Activated CD4-positive, alpha-beta T cell treated with anti-CD3 and anti-CD28 coated beads for 24 hours (primary cell): ENCODE measurements at places on chromosomes 5 and 9.

GRCh38 chr9:137128862-137129455 lies 10.0 kb upstream of the GRIN1 start:
- DNase-seq: no peak

DNA sequence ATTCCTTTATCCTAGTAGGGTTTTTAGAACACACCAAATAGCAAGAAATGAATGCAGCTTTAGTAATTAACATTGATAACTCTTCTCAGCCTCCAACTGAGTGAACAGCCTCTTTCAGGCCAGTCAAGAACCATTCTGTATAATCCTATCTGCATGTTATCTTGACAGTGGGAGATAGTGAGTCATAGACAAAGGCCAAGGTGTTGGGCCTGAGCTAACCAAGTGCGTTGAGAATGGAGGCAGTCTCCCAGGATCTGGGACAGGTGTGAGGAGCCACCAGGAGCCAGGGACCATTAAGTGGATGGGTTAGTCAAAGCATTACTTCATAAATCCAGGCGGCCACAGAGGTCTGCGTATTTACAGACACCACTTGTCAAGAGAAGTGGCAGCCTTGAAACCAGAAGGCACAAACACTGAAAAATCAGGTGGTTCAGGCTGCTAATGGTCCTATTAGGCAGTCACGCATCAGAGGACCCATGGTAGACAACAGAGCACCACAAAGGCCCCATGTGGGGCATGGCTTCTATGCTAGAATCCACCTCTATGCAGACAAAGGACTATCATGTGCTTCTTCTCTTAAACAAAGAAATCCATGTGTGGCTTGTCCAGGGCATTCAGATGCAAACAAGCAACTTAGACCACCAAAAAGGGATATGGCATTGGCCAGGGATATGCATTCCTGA lies 409.7 kb upstream of the PIK3R1 start:
- no peak for DNase-seq

DNA sequence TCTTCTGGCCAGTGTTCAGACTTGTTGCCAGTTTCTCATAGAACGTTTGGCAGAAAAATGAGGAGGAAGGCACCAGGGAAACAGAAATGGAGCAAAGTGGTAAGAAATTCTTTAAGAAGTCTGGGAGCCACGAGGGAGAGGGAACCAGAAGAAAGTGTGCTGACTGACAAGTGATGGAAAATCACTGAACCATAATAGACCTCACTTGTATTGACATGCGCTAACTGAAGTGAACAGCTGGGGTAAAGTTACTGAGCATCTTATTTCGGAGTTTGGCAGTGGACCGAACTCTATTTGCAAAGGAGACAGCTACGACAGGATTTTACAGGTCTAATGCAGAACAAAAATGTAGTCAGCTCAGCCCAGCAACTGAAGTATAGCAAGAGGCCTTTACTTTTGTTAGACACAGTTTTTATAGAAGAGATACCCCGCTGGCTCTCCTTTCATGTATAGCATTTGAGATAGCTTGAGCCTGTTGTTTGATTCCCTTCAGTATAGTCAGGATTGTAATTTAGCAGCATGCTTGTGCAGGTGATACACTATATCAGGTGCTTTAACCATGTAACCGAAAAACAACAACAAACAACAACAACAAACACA lies 53.6 kb downstream of the HMHB1 start:
- DNase-seq: no peak

DNA sequence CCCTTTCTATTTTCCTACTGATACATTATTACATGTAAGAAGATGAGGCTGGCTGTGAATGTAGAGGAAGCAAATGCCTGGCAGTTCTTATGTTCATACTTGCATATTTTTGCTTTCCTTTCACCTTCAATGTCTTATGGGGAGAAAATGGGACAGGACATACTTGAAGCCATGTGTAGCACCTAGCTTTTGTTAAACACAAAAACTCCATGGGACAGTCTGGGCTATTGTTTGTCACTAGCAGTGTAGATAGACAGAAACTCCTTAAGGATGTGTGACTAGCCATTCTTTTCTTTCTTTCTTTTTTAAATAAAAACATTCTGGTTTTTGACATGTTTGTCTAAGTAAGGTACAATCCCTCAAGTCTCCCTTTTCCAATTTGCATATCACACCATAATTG lies 122.7 kb downstream of the ARL15 start:
- no peak for DNase-seq

- no peak for DNase-seq
These were observed 147.8 kb downstream of the OXCT1 start for GRCh38 chr5:41722359-41722950.

DNA sequence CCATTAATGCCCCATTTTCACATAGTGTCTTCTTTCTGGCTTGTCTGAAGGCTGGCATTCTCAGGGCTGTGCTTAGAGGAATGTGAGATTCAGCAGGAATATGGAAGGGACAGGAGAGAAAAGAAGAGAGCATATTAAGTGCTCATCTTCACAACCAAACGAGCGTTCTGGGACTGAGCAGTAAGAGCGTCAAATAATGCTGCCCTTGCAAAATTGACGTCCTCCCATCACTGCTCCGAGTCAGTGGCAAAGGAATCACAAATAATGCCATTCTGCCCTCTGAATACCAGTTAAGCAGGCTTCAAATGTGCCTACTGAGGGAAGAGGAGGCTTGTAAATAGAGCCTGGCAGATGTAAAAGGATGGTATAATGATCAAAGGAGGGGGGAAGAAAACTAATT lies 351.2 kb downstream of the EBF1 start:
- no peak for DNase-seq

DNA sequence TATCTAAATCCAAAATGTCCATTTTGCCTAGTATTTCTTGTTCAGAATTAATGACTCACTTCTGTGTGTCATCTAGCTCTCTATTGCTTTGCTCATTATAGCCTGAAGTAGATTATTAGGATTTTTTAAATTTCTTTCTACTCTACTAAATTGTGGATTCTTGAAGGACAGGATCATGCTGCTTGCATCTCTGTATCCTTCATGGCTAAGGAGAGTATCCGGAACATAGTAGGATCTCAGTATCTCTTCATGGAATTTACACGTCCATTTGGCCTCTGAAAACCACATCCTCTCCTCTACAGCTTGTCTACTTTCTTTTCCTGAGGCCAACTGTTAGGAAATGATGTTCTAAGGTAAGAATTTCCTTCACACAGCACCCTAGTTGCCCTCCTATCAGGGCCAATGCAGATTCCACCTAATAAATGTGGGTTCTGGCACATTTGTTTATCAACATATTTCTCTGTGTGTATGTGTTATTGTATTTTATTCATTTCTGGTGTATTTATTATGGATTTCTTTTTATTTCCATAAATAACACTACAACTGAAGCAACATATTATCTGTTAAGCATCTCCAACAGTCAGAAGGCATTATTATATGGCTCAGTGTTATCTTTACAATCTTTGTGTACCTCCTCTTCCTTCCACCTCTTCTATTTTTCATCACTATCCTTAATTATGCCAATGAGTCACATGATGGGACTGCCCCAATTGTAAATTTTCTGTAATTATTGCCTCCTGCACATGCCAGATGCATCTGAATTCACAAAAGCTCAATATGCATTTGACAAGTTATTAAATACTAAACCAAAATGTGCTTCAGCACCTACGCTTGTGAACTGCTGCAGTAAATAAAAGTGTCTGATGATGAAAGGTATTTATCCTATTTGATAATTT lies 557.8 kb upstream of the TLE4 start:
- no peak for DNase-seq

DNA sequence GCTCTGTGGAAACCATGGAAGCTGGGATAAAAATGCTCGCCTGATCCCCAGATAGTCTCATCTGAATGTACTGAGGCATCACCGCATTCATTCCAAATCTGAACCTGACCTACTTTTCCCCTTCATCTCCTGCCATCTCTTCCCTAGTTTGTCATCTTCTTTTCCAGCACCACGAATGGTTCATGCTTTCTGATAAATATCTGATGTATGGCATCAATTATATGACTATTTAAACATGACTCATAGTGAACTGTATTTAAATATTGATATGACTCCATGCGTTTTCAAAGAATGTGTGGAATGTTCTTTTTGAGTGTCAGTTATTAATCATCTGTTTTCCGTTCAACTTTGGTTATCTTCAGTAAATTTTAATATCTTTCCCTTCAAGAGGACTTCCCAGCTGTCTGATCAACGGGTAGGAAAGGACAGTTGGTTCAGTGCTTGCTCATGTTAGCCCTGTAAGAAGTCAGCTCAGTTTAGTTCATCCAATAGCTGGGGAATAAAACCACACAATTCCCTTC lies 21.1 kb downstream of the BASP1 start:
- DNase-seq: no peak

DNA sequence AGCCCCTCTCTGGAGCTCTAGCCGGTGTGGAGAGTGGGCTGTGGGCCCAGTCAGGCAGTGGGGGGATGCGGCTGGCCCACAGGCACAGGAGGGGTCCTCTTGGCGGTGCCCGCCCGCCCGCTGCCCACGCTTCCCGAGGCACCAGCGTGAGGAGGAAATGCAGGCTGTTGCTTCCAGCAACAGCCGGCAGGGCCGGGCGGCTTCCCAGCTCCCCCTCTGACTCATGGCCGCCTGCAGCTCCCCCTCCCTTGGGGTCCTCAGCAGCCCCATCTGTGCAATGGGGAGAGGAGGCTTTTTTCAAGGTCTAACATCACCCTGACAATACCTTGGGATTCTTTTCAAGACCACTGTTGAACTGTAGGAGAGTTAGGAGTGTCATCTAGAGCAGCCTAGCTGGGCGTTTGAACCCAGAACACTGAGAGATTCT lies 10.4 kb downstream of the CXXC5 start:
- DNase-seq: no peak

DNA sequence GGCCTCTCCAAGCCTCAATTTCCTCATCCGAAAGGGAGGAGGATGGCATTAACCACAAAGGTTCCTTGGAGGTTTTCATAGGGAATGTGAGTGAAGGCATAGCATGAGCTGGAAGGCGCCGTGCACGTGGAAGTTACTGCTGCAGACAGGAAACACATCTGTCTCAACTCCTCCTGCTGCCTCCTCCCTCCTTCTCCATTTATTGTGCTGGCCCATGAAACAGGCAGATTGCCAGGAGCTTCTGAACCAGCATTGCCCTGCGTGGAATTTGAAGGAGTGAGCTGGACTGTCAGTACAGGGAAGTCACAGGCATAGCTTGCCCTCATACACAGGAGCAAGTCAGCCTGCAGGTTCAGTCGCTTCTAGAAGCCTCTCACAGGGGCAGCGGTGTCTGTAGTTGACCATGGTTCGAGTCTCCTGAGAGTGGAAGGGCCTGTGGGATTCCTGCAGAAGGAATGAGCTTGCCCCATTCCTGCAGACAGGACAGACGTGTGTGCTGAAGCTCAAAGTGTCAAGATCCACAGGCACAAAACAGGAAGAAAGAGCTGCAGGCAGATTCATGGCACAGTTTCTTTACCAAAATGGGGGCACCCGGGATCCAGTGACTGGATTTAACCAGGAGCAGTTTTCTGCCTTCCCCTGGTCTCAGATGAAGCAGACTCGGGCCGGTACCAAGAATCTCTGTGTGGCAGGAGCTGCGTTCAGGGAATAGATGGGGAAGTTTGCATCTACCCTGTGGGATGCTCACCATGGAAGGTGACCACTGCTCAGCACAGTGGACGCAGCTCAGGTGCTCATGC lies 48.7 kb upstream of the CTSL start:
- DNase-seq: no peak

GRCh38 chr9:14245901-14246525 lies 67.9 kb downstream of the NFIB start:
- no peak for DNase-seq

GRCh38 chr9:36637491-36638270 lies 65.0 kb downstream of the MELK start:
- no peak for DNase-seq

GRCh38 chr5:160233215-160233614 lies 3.9 kb downstream of the FABP6 start:
- no peak for DNase-seq

GRCh38 chr9:5188060-5188984 lies 2.9 kb upstream of the INSL6 start:
- no peak for DNase-seq

DNA sequence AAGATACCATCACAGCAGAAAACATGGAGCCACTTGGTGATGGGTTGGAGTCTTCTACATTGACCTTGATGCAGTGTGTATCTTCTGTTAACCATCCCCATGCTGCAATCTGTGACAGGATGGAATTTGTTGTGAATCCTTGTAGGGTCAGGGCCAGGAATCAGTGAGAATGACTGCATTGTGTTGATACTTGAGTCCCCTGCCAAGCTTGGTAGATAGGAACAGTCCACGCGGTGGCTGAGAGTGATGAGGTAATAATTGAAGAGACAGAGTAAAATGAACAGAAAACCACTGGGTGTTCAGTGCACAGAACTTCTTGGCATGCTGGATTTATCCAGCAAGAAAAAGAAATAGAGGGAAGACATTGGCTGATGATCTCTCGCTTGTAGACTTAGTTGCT lies 217.5 kb downstream of the MAN2A1 start:
- no peak for DNase-seq

DNA sequence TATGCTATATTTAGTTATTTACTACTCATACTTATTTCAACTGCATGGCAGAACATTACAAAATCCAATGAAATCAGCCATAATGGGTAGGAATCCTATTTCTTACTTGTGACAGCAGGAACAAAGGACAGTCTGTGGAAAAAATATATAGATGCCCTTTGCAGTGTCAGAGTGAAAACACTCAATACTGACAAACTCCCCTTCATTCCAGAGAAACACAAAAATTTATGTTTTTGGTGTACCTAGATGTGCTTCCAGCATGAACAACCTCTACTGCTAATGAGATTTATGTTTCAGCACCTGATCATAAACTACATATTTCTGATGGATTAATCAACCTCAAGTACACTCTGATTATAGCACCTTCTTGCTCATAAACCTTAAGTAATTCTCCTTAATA lies 132.4 kb downstream of the CDH10 start:
- no peak for DNase-seq
